Posterior cingulate gyrus (tissue), 11 donors: ENCODE measurements at places on chromosomes 12 and 14.

- no peak for DNase-seq
Observed at GRCh38 chr12:26770239-26771070, 62.5 kb downstream of the ITPR2 start.

- DNase-seq: no peak
Observed at GRCh38 chr14:46381674-46382073, 269.9 kb downstream of the RPL10L start.

DNA sequence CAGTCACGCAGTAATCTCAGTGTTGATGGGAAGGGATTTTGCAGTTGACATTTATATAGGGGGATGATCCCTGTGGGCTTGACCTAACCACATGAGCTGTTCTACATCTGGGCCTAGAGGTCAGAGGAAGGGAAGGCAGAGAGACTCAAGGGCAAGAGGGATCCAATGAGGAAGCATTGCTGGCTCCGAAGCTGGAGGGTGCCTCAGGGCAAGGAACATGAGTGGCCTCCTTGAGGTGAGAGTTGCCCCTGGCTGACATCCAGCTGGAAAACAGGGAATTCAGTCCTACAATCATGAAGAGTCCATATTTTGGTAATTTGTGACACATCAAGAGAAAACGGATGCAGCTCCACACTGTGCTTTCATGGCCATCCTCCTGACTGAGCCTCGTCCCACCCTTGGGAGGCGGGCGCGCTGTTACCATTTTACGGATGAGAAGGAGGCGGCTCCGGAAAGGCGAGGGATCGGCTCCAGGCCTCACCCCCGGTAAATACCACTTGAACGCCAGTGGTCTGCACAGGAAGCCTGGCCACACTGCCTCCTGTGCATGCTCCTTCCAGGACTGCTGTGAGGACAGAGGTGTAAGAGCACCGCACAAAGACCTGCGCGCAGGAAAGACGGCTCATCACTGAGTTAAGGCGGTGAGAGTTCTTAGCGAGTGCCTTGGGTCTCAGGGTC is 18.5 kb upstream of the FKBP4 start:
- no peak for DNase-seq

- no peak for DNase-seq
Observed at GRCh38 chr12:101743724-101744472, 4.6 kb upstream of the SYCP3 start.

DNA sequence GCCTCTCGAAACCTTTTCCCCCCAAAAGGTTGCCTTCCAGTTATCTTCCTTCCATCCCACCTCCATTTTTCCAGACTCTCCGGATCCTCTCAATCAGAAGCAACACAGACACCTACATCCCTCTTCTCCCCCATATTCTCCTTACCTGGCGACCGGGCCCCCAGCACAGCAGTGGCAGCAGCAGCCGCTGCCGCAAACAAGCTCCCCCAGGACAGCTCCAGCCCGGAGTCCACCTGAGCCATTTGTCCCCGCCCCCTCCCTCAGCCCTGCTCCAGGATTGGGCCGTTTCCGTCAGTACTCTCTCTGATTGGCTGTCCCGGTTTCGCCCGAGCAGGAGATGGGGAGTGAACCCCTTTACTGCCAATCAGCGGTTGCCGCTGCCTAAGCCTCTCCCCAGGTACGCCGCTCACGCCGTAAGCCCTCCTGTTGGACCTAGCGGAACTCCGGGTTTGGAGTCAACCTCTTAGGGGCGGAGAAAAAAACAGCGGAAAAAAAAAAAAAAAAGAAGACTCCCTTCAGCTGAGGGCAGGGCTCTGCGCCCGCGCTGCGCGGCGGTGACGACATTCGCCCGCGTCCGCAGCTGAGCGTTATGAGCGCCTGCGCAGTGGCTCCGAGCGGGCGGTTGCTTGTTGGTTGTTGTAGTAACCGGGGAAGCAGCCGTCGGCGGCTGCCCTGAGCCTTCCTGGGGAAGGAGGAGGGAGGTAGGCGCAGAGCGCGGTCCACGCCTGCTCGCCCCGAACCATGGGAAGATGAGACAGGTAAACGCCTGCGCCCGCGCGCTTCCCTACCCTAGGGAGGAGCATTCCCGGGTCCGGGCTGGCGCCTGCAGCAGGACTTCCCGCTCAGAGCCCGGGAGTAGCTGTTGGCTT is at the start of the genes ERG28 and TTLL5:
Gene ERG28, minus strand, starts transcription at position 247 of the 869 bp plus-strand sequence. CDS start 3,374 bp downstream, outside the sequence.
Gene TTLL5, plus strand, starts transcription at position 617 of the 869 bp plus-strand sequence. CDS start 1,904 bp downstream, outside the sequence.
- peak; percentile 98 for DNase-seq

DNA sequence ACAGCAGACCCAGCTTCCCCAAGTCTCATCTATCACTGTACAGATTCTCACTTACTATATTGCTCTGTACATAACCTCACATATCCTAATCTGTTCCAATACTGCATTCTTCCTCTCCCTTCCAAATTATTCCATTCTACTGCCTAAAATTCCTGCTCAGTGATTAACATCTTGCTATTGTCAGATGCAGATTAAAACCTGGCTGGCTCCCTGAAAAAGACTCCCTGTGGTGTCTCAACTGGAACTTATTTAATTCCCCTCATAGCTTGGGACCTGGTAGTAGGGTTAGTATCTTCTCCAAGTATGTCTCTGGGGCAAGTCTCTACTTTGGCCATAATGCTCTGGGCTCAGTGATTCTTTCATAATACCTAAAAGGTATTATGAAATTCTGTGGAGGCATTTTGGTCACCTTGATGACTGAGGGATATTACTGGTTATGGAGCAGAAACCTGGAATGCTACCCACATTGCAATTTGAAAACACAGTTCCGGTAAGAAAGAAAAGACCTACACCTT is 55.8 kb downstream of the PAWR start:
- no peak for DNase-seq

- DNase-seq: no peak
Observed at GRCh38 chr12:49332891-49333371, 4.1 kb downstream of the C1QL4 start.

DNA sequence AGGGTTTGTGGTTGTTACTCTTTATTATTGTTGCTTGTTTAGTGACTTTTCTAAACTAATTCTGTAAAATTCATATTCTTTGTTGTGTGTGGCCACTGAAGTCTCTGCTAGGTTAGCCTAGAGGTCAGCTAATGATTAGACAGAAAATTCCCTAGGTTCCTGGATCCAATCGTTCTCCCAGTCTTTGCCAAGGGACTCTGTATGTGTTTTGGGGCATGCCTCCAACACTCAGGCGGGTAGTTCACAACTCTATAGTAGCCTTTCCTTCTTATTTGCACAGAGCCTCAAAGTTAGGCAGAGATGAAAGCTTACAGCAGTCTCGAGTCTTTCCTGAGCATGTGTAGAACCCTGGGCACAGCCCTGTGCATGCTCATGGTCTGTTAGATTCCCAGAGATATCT is 32.7 kb upstream of the RIN3 start:
- no peak for DNase-seq

DNA sequence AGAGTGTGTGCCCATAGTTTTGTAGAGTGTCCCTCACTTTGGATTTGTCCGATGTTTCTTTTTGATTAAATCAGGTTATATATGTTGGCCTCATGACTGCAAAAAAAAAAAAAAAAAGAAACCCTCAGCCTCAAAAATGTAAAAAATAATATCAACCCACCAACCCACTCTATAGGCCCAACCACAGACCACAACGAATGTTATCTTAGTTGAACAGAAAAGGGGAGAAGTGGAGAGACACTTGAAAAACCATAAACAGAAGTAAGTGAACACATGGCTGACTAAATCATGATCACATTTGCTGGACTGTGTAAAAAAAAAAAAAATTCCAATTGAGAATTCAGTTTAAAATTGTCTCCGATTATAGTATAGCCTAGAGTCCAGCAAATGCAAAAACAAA is 45.5 kb upstream of the ST8SIA1 start:
- no peak for DNase-seq

DNA sequence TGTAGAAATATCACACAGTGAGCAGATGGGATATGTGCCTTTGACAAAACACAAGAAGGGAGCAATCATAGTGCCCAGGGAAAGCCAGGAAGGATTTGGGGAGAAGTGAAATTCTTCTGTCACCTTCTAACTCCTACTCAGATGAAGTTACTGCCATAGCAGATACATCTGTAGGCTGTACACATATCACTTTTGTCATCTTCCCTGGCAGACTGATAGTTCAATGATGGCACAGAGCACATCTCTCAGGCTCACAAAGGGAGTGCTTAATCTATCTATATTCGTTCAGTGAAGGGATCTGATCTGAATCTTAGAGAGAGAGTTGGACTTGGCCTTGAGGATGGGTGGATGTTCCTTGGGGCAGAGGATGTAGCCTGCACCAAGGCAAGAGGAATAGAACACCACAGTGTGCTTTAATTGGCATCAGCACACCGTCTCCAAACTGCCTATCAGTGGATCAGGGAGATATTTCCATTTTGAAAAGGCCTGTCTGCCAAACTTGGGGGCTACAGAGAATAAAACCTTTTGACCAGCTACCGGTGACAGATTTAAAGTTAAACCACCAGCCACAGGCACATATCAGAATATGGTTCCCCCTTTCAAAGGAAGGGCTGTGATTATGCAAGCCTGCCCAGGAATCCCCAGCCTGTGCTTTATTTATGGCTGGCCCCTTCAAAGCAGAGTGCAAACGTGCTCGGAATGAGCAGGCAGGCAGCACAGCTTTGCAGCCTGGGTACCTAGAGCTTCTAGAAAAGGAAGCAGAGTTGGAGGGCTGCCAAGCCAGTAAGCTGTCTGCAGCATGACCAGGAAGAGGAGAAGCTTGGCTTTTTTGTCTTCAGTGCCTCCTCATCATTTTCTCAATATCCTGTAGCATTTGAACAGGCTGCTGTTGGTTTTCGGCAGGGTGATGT is 165.5 kb upstream of the DYRK2 start:
- DNase-seq: peak; percentile 89

- no peak for DNase-seq
Observed at GRCh38 chr12:92701441-92701840, 1.3 kb upstream of the PLEKHG7 start.

- DNase-seq: no peak
Observed at GRCh38 chr12:15220451-15220850, 766 bp downstream of the RERG start.
